ENCODE measurements at places on chromosomes 2 and 18.

DNA sequence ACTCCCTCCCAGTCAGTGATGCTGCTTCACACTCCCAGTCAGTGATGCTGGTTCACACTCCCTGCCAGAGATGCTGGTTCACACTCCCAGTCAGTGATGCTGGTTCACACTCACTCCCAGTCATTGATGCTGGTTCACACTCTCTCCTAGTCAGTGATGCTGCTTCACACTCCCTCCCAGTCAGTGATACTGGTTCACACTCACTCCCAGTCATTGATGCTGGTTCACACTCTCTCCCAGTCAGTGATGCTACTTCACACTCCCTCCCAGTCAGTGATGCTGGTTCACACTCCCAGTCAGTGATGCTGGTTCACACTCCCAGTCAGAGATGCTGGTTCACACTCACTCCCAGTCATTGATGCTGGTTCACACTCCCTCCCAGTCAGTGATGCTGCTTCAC, 34.3 kb upstream of the KCNG2 start:
- DNase-seq = no peak

- no peak for DNase-seq
Measured at GRCh38 chr2:84640411-84640810, 124.1 kb downstream of the DNAH6 start.

DNA sequence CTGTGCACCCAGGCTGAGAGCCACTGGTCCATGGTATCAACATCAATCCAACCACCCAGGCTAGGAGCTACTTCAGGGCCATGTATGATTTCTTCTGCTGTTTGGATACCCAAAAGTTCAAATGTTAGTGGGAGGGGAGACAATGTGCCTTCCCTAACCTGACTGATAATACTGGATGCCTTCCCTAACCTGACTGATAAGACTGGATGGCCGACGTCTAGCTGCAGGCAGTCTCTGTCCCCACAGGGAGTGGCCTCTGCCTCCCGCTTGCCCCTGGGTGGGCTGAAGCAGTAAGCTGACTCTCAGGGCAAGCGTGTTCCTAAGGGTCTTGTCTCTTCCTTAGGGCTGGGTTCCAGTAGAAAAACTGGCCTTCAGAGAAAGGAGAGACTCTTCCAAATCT, 65.8 kb downstream of the ZAP70 start:
- no peak for DNase-seq

DNA sequence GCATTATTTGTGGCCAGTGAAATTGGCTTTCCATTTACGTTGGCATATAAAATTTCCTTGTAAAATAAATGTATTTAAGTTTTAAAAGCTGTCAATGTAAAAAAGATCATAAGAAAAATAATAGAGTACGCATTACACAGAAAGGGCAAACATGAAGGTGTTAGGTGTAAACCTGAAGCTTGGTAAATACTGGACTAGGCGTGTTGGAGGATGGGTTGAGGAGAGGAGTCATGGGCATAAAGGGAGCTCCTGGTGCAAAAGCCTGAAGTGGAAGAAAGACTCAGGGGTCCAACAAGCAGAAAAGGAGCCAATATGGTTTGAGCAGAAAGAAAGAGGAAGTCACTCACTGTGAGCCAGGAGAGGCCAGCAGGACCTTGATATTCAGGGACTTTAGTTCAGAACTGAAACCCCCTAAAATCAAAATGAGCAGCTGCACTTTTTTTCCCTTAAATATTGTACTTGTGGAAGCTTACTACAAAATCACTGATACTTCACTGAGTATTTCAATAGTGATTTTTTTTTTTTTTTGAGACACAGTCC, 24.4 kb downstream of the SP5 start:
- no peak for DNase-seq

GRCh38 chr2:132690664-132691303, 20.8 kb upstream of the LYPD1 start:
- DNase-seq = no peak

DNA sequence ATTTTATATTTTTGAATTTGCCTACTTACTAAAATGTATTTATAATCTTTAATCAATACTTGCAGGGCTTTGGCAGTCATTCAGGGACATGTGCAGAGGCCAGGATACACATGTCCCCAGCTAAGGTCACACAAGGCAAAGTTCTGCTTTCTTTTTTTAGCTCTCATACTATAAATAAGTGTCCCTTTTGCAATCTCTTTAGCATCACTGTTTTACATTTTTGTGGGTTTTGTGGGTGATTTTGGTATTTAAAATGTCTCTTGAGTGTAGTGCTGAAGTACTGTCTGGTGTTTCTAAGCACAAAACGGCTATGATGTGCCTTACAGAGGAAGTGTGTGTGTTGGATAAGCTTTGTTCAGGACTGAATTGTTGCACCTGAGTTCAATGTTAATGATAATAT, 309.0 kb upstream of the GULP1 start:
- no peak for DNase-seq

GRCh38 chr2:100453853-100454252, 16.4 kb upstream of the NMS start:
- DNase-seq = no peak

- no peak for DNase-seq
Measured at GRCh38 chr2:186594001-186594722, 4.3 kb downstream of the ITGAV start.

GRCh38 chr2:30095402-30095801, 51.4 kb upstream of the YPEL5 start:
- no peak for DNase-seq

DNA sequence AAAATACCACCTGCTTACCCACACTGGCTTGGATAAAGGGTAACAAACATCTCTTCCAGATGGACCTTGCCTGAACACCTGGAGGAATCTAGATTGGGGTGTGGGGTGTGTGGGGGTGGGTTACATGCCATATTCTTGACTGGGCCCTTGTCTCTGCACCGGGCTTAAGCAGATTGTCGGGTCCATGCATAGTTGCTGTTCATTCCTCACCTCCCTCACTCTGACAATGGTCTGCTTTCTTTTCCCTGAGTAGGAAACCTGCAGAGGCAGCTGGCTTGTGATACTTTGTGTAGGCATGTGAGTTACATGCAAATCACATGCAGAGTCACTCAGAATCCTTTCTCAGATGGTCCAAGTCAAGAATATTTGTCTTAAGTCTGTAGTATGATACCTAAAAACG, 112.8 kb upstream of the GLS start:
- DNase-seq = no peak

- no peak for DNase-seq
Measured at GRCh38 chr2:216551234-216552068, 52.8 kb downstream of the RPL37A start.

- no peak for DNase-seq
Measured at GRCh38 chr2:195575016-195575415, 82.0 kb upstream of the SLC39A10 start.

- no peak for DNase-seq
Measured at GRCh38 chr2:241948901-241949735, 79.6 kb downstream of the RTP5 start.

DNA sequence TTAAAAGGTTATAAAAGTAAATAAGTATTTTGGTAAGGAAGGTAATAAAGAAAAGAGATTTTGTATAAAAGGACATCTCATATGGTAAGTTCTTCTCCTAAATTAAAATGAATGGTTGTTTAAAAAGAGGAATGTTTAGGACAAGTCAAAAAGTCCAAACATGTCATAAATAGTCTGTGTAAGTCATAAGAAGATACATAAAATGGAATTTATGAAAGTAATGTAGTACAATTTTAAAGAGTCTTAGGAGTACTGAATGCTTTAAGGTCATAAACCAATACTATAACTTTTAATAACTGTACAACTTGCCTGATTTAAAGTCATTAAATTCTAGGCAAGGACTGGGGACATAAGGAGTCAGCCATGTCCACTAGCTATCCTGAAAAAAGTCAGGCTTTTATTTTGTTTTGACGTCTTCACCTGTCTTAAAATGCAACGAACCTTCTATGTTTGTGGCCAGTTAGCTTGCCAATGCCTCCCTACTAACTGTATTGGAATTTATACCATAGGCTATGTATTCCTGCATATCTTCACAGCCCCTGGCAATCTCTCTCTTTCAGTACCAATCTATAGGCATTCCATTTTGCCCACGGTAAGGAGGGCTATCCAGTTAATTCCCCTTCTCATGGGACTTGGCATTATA, 312.3 kb upstream of the LRRTM4 start:
- DNase-seq = no peak

DNA sequence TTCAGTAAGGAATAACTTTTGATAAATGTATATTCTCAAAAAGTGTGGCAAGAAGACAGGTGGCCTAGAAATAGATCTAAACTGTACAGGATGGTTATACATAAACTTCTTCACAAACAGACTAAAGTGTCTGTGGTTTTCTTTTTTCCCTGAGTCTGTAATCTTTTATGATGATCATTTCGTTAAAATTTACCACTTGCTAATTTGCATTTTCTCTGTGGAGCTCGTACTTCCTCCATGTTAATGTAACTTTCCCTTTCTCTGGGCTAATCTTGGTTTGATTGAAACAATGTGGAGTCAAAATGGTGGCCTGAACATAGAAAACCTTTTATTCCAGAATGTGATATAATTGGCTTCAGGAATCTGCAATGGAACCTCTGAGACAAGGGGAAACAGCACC, 166.2 kb downstream of the FTCDNL1 start:
- no peak for DNase-seq

DNA sequence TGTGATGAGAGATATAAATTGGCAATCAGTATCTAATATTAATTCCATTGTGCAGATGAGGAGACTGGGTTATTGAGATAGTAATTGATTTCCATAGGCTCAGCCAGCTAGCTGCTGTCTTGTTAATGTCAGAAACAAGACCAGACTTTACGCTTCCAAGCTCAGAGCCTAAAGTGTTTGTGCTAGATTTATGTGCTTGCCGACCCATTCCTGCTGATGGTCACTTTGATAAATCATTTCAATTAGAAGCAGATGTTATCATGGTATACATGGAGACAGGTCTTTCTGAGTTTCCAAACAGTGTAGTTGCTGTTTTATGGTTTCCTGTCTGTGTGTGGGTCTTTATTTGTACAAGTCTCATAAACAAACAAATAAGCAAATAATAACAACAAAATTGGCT, 92.8 kb downstream of the AQP4 start:
- DNase-seq = no peak

- no peak for DNase-seq
Measured at GRCh38 chr18:59002974-59003594, 136.6 kb upstream of the SEC11C start.

DNA sequence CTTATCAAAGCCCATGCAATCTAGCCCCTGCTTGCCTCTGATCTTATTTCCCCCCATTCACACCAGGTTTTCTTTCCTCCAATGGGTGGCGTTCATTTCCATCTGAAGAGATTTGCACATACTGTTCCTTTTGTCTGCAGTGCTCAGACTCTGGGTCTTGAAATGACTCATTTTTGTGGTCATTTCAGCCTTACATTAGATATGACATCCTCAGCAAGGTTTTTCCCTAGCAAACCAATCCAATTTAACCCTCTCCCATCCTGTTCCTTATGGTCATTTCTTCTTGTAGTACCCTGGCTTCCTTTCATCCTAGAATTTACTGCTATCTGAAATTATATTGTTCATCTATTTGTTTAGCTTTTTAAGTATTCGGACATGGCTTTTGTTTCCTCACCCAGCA, 42.5 kb upstream of the SCN1A start:
- DNase-seq = no peak

- DNase-seq = no peak
Measured at GRCh38 chr2:35688309-35688708, 667.3 kb upstream of the CRIM1 start.

DNA sequence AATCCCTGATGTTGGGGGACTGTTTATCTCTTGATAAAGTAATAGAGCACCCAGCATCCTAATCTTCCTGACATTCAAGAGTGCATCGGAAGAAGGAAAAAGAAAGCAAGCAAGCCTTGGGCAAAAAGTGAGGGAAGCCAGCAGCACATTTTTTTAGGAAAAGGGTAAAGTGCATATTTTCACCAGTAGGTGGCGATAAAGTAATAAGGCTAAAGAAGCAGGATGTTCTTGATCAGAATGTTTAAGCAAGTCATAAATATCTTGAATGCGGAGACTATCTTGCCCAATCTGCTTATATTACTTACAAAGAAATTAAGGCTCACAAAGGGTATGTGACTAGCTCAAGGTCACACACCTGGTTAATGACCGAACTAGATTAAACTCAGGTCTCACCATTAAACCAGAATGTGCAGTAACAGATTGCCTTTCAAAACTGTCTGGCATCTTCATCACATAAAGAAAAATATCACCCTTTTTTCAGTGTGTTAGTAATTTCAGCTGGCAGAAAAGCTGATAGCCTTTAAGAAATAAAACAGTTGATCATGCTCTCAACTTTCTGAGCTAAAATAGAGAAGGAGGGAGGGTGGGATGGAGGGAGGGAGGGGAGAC, 83.8 kb downstream of the VIT start:
- no peak for DNase-seq

DNA sequence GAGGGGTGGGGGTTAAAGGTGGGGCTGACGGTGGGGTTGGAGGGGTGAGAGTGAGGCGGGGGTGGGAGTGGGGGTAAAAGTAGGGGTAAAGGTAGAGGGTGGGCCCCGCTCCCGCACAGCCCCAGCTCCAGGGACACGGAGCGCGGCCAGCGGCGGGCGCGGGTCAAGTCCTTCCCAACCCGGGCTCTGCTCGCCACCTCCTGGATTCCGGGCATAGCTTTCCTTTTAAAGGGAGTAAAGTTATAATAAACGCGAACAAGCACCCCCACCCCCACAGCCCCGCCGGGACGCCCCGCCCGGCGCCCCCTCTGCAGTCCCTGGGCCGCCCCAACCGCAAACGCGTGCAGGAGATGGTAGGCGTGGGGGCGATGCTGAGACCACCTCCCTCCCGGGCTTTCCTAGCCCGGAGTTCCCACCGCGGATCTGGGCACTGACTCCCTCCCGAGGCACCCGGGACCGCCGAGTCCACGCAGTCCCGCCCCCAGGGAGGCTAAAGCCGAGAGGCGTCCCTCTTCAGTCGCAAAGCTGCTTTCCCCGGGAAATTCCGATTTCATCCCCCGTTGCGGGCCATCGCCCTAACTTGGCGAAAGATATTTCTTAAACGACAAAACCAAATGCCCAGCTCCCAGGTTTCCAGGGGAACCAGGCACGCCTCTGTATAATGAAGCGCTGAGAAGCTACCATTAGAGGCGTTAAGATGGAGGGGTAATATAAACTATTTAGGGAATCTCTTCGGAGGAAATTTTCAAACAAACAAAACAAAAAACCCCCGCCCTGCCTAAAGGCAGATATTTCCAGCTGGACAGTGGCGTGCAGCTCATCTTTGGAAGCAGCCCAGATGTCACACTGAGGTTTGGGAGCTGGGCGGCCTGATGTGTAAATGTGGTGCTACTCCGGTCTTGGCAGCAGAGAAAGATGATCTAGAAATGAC, at the start of gene LIMS2:
Gene LIMS2 (minus strand): TSS at position 200 of the 931 bp plus-strand sequence. CDS start 506 bp downstream, outside the sequence.
- no peak for DNase-seq
